ENCODE measurements at places on chromosomes 7 and 10.

GRCh38 chr7:142331941-142332340, 74.1 kb upstream of the PRSS58 start:
- no peak for DNase-seq

DNA sequence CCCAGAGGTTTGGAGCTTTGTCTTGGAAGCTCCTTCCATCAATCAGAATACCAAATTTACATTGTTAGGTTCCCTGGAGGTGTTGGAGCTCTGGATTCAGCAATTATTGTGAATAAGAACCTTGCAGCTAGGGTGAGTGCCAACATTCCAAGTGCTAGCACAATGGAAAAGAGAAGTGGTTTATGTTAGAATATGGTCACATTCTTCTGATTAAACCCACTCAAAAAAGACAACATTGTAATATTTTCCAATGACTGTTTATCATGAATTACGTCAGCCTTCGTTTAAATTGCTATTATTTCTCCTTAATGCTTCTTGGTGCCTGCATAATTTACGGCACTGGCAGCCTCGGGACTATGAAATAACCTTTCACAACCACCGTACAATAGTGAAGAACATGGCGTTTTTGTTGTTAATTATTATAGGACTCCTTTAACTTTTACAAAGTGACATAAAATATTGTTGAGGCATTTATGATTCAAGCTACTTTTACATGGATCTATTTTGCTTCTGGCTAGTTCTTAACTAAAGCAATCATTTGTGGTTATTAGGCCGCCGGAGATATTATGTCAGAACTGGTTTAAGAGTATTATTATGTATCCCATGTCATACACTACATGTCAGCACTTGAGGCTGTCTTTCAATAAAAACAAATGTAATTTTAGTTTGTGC, 117.7 kb downstream of the ARID5B start:
- DNase-seq, result no peak

DNA sequence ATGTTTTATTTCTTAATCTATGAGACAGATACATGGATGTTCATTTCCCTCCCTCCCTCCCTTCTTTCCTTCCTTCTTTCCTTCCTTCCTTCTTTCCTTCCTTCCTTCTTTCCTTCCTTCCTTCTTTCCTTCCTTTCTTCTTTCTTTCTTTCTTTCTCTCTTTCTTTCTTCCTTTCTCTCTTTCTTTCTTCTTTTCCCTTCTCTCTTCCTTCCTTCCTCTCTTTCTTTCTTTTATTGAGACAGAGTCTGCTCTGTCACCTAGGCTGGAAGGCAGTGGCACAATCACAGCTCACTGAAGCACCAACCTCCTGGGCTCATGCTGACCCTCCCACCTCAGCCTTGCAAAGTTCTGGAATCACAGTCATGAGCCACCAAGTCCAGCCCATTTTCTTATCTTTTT, 5.5 kb upstream of the PRRT4 start:
- DNase-seq, result no peak

DNA sequence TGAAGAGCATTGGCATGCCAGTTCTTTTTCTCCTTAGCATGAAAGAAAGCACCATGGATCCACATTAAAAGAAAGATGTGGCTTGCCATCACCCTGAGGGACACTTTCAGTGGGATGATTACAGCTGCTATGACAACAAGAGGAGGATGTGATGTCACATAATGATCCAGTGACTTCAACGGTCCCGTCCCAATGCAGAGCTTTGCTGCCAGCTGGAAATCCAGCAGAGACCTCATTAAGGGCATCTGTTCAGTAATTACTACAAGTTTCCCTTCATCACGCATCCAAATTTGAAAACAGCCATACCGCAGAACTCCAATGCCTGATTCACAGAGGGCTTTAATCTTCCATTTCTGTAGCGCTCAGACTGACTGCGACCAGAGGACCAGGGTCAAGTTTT, 206.6 kb downstream of the LSM5 start:
- DNase-seq, result no peak

GRCh38 chr7:30594048-30594539, 584 bp upstream of the GARS1 start:
- no peak for DNase-seq

GRCh38 chr10:133287832-133288500, 11.3 kb upstream of the ADAM8 start:
- no peak for DNase-seq
